Colonic mucosa (tissue), 4 donors: ENCODE measurements at places on chromosomes 7 and 10.

- peak; percentile 86 for DNase-seq
- no peak overlapping the region for H3K4me3 ChIP-seq
- no peaks in the 10 kb centered on the region for H3K36me3 ChIP-seq
- no peak overlapping the region for H3K27ac ChIP-seq
- no peaks in the 10 kb centered on the region for H3K4me1 ChIP-seq
- no peaks in the 10 kb centered on the region for H3K27me3 ChIP-seq
These were observed 31.8 kb upstream of the OCM2 start for GRCh38 chr7:98021588-98022351.

- H3K4me3 ChIP-seq = no peak within 1 kb of the TSS
- DNase-seq = no peak
- no peaks in the 10 kb centered on the region for H3K4me1 ChIP-seq
- peaks cover 17% of the 10 kb centered on the region for H3K27me3 ChIP-seq
These were observed at the start of gene GPR26 for GRCh38 chr10:123666318-123667236. TSS of gene GPR26 (plus strand) at chr10:123666355. CDS start at chr10:123666408, 53 bp downstream.

DNA sequence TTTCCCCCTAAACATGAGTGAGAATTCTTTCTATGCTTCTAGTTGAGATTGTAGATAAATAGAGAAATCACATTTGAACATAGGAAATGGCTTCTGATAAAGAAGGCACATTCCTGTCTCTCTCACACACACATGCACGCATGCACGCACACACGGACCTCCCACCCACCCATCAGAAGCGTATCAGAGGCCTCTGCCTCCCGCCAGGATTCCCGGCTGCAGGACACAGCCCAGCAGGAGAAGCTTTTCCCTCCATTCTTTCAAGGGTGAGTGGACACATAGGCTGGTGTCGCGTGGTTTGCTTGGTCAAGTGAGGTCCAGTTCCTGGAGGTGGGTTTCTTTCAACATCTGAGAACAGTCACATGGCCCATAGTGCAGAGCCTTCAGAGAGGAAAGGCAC, 34.2 kb downstream of the KLF6 start:
- no peak overlapping the region for H3K4me3 ChIP-seq
- no peaks in the 10 kb centered on the region for H3K27me3 ChIP-seq
- no peaks in the 10 kb centered on the region for H3K36me3 ChIP-seq
- no peak overlapping the region for H3K27ac ChIP-seq
- DNase-seq = no peak

DNA sequence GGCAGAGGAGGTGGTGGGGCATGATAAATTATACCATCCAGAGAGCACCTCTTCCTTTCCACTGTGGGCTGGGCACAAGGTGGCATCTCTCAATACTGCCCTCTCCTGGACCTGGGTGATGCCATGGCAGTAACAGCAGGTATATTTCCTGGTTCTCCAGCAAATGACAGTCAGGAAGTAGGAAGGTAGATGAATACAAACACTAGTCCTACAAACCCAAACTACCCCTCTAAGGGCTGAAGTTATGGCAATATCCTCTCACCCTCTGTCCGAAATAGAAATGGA, 1004.9 kb downstream of the KCNMA1 start:
- H3K27me3 ChIP-seq = no peaks in the 10 kb centered on the region
- H3K4me1 ChIP-seq = no peaks in the 10 kb centered on the region
- no peak overlapping the region for H3K27ac ChIP-seq
- no peaks in the 10 kb centered on the region for H3K36me3 ChIP-seq

- peak within 1 kb of the TSS; percentile 93 for H3K27ac ChIP-seq
- H3K4me1 ChIP-seq = peaks cover 4% of the 10 kb centered on the region
- DNase-seq = peak; percentile 85
- H3K27me3 ChIP-seq = no peaks in the 10 kb centered on the region
- H3K4me3 ChIP-seq = peak within 1 kb of the TSS; percentile 89
These were observed at the start of gene PANK1 for GRCh38 chr10:89644967-89645741. TSS of gene PANK1 (minus strand) at chr10:89645242. CDS start at chr10:89644891, 351 bp downstream.

DNA sequence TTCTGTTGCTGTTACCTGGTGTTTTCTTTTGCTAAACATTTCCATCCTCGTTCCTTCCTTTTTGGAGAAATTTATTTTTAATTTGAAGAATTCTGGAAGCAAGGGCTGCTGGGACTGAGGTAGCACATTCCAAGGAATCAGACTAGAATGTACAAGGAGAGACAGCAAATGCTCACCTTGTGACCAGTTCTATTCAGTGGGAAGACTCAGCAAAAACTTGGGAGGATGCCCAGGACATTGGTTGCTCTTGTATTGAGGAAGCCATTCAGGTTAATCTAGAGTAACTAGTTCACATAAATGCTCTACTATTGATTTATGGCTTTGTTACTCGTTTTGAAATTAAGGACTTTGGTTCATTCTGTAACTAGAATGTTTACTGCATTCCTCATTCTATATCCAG, 11.3 kb downstream of the PLCE1 start:
- peak; percentile 87 for DNase-seq
- H3K27ac ChIP-seq = peak overlapping the region; percentile 43
- H3K4me3 ChIP-seq = no peak overlapping the region
- no peaks in the 10 kb centered on the region for H3K36me3 ChIP-seq
- no peaks in the 10 kb centered on the region for H3K27me3 ChIP-seq
- H3K4me1 ChIP-seq = peaks cover 13% of the 10 kb centered on the region

DNA sequence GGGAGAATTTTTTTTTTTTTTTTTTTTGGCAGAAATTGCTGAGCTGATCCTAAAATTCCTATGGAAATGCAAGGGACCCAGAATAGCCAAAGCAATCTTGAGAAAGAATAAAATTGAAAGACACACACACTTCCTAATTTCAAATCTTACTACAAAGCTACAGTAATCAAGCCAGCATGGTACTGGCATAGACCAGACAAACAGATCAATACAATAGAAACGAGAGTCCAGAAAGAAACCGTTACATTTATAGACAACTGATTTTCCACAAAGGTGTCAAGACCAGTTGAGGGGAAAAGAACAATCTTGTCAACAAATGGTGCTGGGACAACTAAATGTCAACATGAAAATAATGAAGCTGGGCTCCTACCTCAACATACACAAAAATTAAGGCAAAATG, 34.5 kb downstream of the LARP4B start:
- no peak overlapping the region for H3K4me3 ChIP-seq
- no peaks in the 10 kb centered on the region for H3K36me3 ChIP-seq
- H3K4me1 ChIP-seq = no peaks in the 10 kb centered on the region
- H3K27ac ChIP-seq = no peak overlapping the region
- DNase-seq = no peak

DNA sequence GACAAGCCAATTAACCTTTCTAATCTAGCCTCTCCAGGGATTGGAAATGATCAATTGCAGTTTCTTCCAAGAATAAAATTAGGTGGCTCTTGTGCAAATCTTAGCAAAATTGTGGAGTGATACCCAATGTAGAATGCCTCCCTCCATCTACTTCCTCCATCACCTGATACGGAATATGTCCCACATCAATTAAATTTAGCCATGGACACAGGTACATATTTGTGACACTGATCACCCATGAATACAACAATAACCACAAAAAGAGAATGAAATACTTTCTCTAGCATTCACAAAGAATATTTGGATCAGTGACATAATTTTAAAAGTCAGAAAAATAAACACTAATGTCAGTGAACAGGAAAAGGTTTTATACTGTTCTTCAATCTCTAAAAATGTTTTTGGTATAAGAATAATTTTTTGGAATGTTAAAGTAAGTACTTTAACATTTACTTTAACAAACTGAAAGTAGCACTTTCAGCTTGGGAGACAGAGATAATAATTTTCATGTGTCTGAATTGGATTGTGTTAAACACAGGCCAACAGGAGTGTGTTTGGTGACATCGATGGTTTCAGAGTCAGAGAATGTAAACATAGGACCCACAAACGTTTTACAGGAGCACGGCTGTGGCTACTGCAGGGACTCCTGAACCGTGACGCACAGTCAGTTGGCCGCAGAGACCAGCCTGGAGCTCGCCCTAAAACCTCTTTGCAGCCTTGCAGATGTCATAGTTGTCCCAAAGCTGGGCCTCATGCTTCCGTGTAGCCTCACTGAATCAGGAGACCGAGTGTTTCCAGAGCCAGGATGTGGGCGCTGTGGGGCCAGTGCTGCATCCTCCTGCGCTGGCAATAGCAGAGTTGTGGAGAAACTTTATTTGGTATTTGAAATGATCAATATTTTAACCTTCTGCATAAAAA, 7.2 kb downstream of the RBM20 start:
- no peaks in the 10 kb centered on the region for H3K36me3 ChIP-seq
- no peak overlapping the region for H3K4me3 ChIP-seq
- H3K27me3 ChIP-seq = peaks cover 5% of the 10 kb centered on the region
- no peak overlapping the region for H3K27ac ChIP-seq

DNA sequence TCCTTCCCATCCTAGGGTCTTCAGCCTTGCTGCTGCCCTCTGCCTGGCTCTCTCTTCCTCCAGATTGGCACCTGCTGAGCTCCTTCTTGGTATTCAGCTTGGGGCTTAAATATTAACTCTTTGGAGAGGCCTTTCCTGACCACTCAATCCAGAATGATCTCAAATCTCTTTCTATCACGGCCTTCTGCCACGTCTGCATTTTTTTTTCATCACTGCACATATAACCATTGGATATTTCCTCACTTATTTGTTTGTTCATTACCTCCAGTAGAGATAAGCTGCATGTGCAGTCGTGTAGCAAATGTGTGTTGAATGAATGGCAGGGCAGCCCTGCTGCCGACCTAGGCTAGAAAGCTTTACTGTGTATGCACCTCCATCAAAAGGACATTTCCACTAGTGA, 51.6 kb upstream of the MPP7 start:
- H3K27ac ChIP-seq = no peak overlapping the region
- H3K4me1 ChIP-seq = no peaks in the 10 kb centered on the region
- H3K27me3 ChIP-seq = no peaks in the 10 kb centered on the region

DNA sequence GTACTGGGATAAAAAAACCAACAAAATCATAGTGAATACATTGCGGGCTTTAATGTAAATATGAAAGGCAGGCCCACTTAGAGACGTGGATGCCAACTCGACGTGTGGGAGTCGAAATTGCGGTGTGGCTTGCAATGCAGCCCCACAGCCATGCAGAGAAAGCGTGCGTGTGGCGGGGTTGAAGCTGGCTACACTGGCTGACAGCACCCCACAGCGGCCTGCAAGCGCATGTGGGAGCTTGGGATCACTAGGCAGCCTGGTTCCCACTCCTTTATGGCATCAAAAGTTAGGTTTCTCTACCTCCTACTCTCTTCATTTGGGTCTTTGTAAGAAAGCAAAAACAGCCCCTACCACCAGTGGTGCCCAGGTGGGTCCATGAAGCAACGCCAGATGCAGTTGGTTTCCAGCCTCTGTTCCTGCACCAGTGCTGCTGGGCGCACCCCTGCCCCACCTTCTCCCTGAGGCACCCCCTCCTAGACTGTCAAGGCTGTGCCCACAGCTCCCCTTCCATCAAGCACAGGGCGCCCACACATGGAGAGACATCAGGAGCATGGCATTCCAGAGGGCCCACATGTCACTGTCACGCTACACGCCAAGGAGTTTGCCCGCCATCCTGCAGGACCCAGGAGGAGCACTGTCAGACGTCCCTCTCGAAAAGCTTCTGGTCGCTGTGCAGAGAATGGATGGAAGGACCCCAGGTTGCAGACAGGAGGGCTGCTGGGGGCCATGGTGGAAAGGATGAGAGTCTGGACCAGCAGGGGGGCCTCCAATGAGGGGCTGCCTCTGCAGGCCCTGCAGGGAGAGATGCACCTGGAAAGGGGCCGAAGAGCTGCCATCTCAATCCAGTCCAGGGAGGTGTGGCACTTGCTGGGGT, 142.9 kb downstream of the PAXIP1 start:
- no peaks in the 10 kb centered on the region for H3K36me3 ChIP-seq
- no peak overlapping the region for H3K27ac ChIP-seq
- no peaks in the 10 kb centered on the region for H3K27me3 ChIP-seq
- H3K4me3 ChIP-seq = no peak overlapping the region
- H3K4me1 ChIP-seq = no peaks in the 10 kb centered on the region
- no peak for DNase-seq

DNA sequence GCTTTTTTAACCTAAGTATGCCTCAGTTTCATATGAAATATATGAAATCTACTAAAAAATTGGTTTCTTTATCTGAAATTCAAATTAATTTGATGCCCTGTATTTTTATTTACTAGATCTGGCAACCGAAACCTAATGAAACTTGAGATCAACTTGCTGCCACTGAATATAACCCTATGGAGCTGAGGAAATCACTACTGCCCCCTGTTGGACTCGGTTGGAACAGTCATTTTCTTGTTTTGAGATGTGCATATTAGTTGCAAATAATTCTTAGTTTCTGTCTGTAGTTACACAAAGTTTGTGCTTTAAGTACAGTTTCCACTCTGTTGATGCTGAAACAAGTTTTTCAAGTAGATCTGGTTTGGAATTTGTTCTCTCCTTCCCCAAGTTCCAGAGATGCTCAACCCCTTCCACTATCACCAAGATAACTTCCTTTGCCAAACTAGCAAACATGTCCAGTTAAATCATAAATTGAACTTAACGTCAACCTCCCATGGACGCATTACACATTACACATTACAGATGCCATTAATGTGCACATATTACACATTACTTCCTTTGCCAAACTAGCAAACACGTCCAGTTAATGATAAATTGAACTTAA, 22.2 kb upstream of the EXOC4 start:
- H3K4me1 ChIP-seq = no peaks in the 10 kb centered on the region
- H3K36me3 ChIP-seq = no peaks in the 10 kb centered on the region
- no peak overlapping the region for H3K4me3 ChIP-seq
- DNase-seq = peak; percentile 45
- H3K27ac ChIP-seq = no peak overlapping the region
- no peaks in the 10 kb centered on the region for H3K27me3 ChIP-seq

DNA sequence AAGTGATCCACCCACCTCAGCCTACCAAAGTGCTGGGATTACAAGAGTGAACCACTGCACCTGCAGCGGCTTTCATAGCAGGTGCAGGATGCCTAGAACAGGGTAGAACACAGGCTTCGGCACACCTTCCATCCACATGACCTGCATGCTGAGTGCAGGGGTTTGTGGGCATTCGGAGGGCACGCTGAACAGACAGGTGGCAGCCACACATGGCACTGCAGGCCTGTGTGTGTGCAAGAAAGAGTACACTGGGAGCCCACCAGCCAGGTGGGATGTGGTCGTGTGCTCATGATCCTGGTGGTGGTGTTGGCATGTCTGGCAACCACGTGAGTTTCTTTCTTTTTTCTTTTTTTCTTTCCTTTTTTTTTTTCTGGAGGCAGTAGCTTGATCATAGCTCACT, 38.4 kb downstream of the GRID2IP start:
- H3K27ac ChIP-seq = no peak overlapping the region
- no peaks in the 10 kb centered on the region for H3K36me3 ChIP-seq
- H3K4me3 ChIP-seq = no peak overlapping the region
- no peaks in the 10 kb centered on the region for H3K4me1 ChIP-seq
- DNase-seq = no peak

- H3K27me3 ChIP-seq = no peaks in the 10 kb centered on the region
- no peak overlapping the region for H3K4me3 ChIP-seq
- no peaks in the 10 kb centered on the region for H3K4me1 ChIP-seq
These were observed 150.2 kb upstream of the UNC5B start for GRCh38 chr10:71062156-71062555.

DNA sequence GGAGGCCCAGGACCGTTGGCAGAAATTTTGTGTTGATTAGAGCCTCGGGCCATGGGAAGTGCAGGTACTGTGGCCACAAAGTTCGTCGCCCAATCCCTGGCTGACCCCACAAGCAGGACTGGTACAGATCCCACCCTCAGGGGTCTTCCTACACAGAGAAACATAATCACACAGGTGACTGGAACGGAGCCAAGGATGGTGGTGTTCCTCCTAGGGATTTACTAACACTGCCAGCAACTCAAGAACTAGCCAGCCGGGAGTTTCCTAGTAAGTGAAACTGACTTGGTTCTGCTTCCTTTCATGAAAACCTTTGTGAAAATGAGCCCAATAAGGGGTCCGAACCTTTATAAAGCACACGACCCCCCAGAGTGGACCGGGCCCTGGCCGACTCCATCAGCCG, 5.7 kb downstream of the CUX1 start:
- no peaks in the 10 kb centered on the region for H3K4me1 ChIP-seq
- H3K36me3 ChIP-seq = no peaks in the 10 kb centered on the region
- DNase-seq = no peak
- no peak overlapping the region for H3K4me3 ChIP-seq
- H3K27me3 ChIP-seq = no peaks in the 10 kb centered on the region
